AG10803 (cell line): ENCODE measurements at places on chromosomes 11 and 22.

DNA sequence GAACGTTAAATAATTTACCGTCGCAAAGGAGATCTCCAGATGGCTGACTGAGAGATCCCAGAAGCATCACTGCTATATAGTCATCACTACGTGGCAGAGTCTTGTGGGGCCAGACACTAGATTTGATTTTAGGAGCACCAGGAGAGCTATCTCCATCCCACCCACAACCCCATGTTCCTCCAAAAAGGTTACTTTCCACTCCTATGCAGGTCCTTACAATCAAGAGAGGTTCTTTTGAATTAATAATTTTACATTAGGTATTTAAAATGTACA is 19.4 kb downstream of the GUCY1A2 start:
- no peak for DNase-seq

- DNase-seq: no peak
These were observed at the start of gene OR8K3 for GRCh38 chr11:56314844-56315243. TSS of gene OR8K3 (plus strand) at chr11:56315144. CDS start at chr11:56318307, 3,163 bp downstream.

GRCh38 chr22:19615867-19616581 is 91.8 kb upstream of the CLDN5 start:
- DNase-seq: no peak

GRCh38 chr11:17558025-17558780 is 11.1 kb downstream of the OTOG start:
- no peak for DNase-seq
